Hippocampal formation (tissue), 2 donors: ENCODE measurements at places on chromosomes 7 and 10.
A peak's percentile ranks its signal among the peaks of the same experiment; 100 is the strongest.

DNA sequence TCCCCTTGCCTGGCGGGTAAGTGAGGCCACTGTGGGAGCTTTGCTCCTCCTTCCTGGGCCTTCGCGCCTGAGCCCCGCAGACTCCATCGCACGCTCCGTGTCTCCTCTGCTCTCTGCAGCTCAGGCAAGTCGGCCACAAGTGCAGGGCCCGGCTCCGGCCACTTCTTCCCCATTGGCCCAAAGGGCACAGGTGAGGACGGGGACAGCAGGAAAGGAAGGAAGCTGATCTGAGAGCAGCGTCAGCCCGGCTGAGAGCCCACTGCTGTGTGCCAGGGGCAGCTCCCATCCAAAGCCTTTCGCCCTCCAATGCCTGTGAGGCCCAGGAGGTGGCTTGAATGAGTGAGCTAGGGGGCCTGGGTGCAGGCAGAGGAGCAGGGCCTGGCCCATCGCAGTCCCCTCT is 33.7 kb upstream of the RHEB start:
- no peak for DNase-seq

GRCh38 chr10:104099269-104099668 is 13.6 kb upstream of the COL17A1 start:
- no peak for DNase-seq

DNA sequence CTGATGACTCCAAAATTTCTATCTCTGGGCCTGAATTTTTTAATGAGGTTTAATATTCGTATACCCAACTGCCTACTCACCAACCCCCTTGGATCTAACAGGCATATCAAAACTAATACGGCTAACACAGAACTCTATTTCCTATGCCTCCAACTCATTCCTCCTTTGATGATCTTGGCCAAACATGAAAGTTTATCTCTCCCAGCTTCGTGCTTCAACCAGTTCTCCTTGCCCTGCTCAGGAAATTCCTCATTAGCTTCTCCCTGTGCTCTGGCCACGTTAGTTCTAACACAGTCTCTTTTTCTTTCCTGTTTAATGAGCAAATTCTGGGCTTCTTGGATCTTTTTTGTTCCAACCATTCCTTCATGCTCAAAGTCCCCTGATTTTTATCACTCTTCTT is 138.9 kb upstream of the PTN start:
- no peak for DNase-seq

DNA sequence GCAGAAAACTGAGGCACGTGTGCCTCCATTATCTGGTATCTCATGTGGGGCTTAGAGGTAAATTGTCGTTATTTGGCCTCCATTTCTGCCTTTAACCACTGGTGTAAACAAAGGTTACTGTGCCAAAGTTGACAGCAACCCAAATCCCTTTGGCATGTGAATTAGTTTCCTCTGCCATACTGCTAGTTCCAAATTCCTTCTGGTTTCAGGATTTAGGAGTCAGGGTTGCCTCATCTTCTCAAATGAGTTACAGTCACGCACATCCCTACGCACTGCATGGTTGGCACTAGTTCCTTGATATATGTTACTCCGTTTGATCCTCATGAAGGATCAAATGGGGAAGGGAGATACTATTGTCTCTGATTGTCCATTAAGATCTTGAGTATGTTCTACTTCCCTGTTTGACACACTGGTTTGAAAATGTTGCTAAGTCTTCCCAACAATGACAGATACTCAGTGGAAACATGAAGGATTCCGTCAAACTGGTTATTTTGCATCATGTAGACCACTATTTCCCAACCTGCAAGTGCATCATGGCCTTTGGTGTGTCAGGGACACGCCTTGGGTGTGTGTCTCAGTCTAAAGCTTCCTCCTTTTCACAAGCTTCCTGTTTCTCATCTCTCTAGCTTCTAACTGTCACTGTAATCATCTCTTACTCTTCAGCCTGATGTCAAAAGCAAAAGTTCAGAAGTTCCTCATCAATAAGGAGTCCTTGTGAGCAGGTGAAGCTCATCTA is at the start of gene LIPN:
TSS of gene LIPN (plus strand) at position 655 of the 736 bp plus-strand sequence. CDS start 1,386 bp downstream, outside the sequence.
- DNase-seq, result no peak

- DNase-seq, result no peak
Observed at GRCh38 chr7:44636041-44636584, 29.7 kb downstream of the OGDH start.

- peak; percentile 9 for DNase-seq
Observed at GRCh38 chr10:97676770-97677581, 10.1 kb downstream of the AVPI1 start.

GRCh38 chr7:107179326-107180164 is 10.7 kb downstream of the HBP1 start:
- DNase-seq, result no peak

DNA sequence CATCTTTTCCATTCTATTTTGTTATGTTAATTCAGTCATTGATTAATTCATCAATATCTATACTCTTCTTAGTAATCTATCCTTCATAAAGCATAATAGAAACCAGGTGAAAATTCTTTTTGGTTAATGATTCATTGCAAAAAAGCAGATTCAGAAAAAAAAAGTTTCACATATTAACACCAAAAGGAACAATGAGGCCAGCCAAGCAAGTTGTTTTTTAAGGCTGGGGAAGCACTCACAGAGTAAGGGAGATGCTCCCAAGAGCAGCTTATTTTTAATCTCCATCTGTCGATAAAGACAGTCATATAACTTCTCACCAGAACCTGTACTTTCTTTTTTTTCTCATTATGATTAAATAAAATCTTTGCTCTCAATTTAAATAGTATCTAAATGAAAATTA is 95.8 kb downstream of the CACNA2D1 start:
- DNase-seq, result no peak
